Astrocyte (in vitro differentiated cells and primary cell): ENCODE measurements at places on chromosomes 3 and 15. TPM values are rescaled to one million over a fixed set of nuclear protein-coding genes. Genes with fewer than 3 reads are reported as not detected.

- DNase-seq = peak; percentile 29
- peaks cover 9% of the 10 kb centered on the region for H3K36me3 ChIP-seq
- H3K4me3 ChIP-seq = no peak overlapping the region
- H3K27ac ChIP-seq = peak overlapping the region; percentile 68
- H3K27me3 ChIP-seq = no peaks in the 10 kb centered on the region
Measured at GRCh38 chr15:40906991-40907802, 12.9 kb downstream of the VPS18 start.

DNA sequence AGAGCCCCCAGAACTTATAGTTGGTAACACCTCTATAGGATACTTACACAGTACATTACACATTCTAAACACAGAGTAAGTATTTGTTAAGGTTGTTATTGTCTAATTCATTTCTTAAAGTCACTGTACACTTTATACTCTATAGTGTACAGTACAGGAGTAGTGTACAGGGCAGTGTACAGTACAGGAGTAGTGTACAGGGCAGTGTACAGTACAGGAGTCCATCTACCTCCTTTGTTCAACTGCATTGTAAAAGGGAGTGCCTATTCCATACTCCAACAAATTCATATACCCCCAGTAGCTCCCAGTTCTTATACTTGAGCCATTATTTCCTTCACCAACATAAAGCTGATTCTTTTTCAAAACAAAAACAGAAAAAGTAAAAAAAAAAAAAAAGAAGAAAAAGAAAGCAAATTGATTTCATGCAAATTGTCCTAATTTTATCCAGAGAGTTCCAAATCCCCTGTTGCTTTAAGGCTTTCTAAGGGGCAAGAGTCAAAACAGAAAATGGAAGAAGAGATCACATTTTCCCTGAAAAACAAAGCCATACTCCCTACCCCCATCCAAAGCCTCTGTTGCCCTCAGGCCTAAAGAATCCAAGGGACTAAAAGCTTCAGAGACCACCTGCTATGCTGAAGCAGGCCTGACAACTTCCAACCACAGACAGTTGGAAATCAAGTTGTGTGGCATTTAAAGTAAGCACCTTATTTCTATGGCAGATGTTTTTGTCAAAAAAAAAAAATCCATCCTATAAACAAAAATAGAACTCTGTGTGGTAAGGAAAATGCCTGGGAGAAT lies 125.6 kb downstream of the PLCH1 start:
- H3K4me1 ChIP-seq = no peaks in the 10 kb centered on the region
- DNase-seq = no peak
- H3K27me3 ChIP-seq = no peaks in the 10 kb centered on the region
- H3K27ac ChIP-seq = no peak overlapping the region

DNA sequence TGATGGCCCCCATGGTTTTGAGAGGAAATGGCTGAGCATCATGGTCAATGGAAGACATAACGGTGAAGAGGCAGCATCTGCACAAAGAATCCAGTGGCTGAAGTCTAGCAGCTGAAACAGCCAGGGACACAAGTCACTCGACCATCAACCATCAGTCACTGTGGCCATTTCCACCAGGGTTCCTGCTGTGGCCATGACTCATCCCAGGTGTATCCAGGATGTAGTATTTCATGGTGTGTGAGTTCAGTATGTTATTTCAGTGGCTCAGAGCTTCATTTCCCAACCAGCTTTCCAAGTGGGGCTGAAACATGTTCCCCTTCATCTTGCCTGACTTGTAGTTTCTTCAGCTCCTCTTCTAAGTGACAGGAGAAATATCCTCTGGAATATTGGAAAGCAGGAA lies 47.8 kb upstream of the WNT5A start:
- no peaks in the 10 kb centered on the region for H3K4me1 ChIP-seq
- H3K36me3 ChIP-seq = no peaks in the 10 kb centered on the region
- H3K27ac ChIP-seq = no peak overlapping the region
- DNase-seq = no peak
- H3K27me3 ChIP-seq = peaks cover 6% of the 10 kb centered on the region
- H3K4me3 ChIP-seq = no peak overlapping the region

DNA sequence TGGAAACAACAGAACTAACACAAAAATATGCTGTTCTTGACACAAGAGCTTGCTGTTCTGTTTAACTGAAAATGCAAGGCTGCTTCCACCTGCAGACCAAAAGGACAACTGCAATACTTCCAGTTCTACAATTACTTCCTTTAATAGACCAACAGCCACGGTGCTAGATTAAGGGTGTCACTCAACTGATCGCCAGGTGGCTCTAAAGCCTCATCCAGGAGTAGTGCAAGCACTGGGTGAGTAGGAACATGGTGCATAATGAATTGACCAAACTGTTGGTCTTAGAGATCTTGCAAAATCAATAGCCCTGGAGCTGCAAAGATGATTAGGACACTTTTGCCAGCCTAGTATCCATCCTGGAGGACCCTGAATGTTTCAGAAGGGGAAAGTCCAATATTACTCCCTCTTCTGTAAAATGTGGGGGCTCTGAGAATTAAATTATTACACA lies 3.6 kb upstream of the CLDN16 start:
- H3K4me3 ChIP-seq = no peak overlapping the region
- no peaks in the 10 kb centered on the region for H3K27me3 ChIP-seq
- H3K36me3 ChIP-seq = no peaks in the 10 kb centered on the region
- H3K4me1 ChIP-seq = peaks cover 40% of the 10 kb centered on the region

DNA sequence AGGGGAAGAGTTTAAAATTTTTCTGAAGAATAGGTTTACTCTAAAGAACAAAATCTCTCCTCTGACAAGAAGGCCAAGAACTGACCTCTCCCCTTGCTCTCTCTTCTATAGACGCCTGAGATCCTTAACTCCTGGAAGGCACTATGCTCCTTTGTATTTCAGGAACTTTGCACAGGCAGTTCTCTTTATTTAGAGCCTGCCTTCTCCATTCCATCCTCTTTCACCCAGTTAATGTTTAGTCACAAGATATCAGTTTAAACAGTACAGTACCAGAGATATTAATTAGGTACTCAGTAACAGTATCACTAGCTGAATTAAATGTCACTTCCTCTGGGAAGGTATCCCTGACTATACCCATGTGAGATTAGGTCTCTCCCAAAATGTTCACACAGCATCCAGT lies 33.5 kb downstream of the HERC1 start:
- DNase-seq = no peak
- no peak overlapping the region for H3K27ac ChIP-seq
- H3K27me3 ChIP-seq = no peaks in the 10 kb centered on the region
- H3K4me1 ChIP-seq = no peaks in the 10 kb centered on the region
- no peak overlapping the region for H3K4me3 ChIP-seq

GRCh38 chr3:107977221-107978130 lies 113.4 kb downstream of the CD47 start:
- H3K36me3 ChIP-seq = no peaks in the 10 kb centered on the region
- H3K4me3 ChIP-seq = no peak overlapping the region
- H3K27me3 ChIP-seq = peaks cover 3% of the 10 kb centered on the region
- H3K27ac ChIP-seq = no peak overlapping the region
- no peaks in the 10 kb centered on the region for H3K4me1 ChIP-seq

- no peak for DNase-seq
- H3K36me3 ChIP-seq = no peaks in the 10 kb centered on the region
- no peak overlapping the region for H3K4me3 ChIP-seq
- peak overlapping the region; percentile 93 for H3K27ac ChIP-seq
- peaks cover 5% of the 10 kb centered on the region for H3K4me1 ChIP-seq
- no peaks in the 10 kb centered on the region for H3K27me3 ChIP-seq
Measured at GRCh38 chr3:183634707-183635106, 716 bp upstream of the KLHL24 start.

GRCh38 chr3:49177073-49177472 lies 5.7 kb downstream of the KLHDC8B start:
- H3K27ac ChIP-seq = no peak overlapping the region
- DNase-seq = no peak
- H3K36me3 ChIP-seq = no peaks in the 10 kb centered on the region

Gene AMIGO3
- 0.16 TPM in 1 of 2 replicates, not detected in the other for total RNA-seq

Gene JMJD7
- 5.7 and 7.6 TPM in 2 replicates for total RNA-seq
